Ammon's horn (tissue), 1 donor: ENCODE measurements at places on chromosomes 6 and 20.

DNA sequence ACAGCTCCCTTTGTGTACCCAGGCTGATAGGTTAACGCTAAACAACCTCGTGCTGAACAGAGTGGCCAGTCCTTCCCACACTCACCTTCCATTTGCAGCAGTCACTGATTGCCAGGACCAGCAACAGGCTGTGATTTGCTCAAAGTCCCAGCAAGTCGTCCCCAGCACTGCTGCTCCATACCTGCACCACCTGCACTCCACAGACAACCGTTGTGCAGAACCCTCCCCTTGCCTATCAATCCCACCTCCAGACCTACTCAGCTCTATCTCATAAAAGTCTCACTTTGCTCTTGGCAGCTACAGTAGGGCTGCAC lies 43.1 kb upstream of the SCML4 start:
- no peak for DNase-seq

- DNase-seq = no peak
Measured at GRCh38 chr6:134714113-134714512, 235.8 kb downstream of the ALDH8A1 start.

- DNase-seq = no peak
Measured at GRCh38 chr6:158381214-158381613, 68.9 kb downstream of the TULP4 start.

DNA sequence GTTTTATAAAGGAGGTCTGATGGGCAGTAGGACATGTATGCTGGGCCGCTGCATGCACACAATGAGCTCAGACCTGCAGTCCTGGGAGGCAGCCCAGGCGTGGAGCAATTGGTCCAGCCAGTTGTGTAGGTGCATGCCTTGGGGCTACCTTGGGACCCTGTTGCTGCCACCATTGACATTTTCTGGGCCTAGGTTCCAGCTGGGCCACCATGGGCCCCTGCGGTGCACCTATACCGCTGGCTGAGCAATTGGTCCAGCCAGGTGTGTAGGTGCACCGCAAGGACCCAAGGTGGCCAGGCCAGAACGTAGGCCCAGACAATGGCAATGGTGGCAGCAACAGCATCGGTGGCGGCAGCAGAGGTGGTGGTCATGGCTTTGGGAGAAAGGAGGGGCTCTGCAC lies 143.9 kb downstream of the PXDC1 start:
- DNase-seq = no peak

DNA sequence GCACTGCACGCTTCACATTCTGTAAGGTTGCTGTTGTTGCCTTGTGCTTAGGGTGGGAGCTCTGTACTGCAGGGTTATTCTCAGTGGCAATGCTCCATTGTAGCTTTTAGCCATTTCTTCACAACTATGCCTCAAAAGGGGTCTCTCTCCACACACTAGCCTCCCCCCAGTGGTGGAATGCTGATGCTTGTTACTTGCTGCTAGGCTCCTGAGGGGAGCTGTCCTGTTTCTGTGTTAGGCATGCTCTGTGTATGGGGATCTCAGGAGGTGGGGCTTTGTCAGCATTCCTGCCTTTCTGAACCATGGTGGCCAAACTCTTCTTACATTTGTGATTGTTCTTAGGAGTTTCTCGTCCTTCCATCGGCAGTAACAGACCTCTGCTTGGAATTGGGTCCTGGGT lies 18.8 kb downstream of the TMEM170B start:
- no peak for DNase-seq

DNA sequence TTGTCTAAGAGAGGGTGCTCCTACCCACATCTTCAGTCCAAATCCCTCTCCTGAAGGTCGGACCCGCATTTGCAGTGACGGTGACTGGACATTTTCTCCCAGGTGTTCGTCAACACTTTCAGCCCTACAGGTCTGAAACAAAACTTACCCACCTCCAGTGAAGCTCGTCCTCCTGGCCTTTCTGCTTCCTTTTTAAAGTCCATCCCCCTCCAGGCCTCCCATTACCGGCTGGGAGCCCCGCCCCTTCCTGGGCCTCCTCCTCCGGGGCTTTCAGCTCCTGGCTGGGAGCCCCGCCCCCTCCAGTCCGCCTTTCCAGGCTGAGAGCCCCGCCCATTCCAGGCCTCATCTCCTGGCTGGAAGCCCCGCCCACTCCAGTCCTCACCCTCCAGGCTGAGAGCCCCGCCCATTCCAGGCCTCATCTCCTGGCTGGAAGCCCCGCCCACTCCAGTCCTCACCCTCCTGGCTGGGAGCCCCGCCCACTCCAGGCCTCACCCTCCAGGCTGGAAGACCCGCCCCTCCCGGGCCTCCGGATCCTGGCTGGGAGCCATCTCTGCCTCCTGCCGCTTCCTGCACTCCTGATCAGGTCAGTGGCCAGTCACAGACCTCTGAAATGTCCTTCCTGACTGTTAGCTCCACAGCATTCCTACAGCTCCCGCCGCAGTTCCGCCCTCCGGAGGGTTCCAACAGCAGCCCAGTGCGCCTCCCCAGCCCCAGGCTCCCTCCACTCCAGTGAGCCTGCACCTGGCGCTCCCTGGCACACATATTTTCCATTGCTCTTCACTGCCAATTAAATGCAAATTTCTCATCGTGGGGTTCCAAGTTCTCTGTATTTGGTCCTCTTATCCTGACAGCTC lies 98.5 kb downstream of the LY86 start:
- no peak for DNase-seq

DNA sequence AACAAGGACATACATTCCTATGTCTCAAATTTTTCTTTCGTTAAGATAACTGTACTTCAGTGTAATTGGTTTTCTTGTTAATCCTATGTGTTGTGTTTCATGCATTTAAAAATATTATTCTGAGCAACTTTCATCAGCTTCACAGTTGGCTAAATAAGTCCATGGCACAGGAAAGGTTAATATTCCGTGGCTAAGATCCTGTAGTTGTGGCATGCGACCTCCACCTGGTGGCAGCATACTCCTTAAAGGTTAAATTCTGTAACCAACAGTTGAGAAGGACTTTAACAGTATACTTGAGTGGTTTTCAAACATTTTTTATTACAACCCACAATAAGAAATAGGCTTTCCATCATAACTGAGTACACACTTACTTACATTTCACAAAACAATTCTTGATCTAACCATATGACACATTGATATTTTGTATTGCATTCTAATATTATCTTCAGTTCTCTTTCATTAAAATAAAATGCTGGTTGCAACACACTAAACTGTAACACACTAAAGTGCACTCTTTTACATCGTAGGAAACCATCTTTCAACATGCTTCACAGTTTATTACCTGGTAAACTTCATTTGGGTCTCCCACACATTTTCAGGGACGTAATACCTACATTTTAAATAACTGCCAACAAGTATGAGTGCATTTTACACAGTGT lies 118.3 kb downstream of the SLX4IP start:
- peak; percentile 70 for DNase-seq

- peak; percentile 95 for DNase-seq
Measured at GRCh38 chr6:167683028-167683862, 143.5 kb upstream of the AFDN start.

DNA sequence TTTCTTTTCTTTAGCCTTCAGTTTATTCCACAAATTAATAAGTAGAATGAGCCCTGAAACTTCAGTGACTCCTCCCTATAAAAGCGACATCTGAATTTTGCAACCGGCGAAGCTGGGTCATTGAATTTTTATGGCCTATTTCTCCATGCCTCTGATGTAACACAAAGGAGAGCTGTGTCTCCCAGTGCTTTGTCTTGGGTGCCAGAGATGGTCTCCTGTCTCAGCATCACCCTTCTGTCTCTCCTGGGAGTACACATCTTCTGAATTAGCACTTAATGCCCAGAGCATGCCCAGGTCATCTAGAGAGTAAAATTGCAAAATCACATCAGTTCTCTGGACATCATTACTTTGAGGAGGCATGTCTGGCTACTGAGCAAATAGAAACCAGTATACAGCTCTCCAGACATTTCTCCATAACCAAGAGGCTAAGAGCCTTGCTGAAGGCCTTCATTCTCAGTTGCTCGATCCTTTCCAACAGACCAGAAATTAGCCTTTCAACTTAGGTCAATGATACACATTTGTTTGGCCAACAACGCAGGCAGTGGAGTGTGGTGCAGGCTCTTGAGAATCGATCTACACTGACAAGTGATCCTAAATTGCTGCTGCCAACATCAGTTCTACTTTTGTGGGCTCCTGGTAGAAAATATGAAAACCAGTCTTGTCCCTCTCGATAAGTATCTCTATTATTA lies 176.0 kb upstream of the FOXQ1 start:
- DNase-seq = no peak

- no peak for DNase-seq
Measured at GRCh38 chr6:77468939-77469338, 5.6 kb upstream of the HTR1B start.

DNA sequence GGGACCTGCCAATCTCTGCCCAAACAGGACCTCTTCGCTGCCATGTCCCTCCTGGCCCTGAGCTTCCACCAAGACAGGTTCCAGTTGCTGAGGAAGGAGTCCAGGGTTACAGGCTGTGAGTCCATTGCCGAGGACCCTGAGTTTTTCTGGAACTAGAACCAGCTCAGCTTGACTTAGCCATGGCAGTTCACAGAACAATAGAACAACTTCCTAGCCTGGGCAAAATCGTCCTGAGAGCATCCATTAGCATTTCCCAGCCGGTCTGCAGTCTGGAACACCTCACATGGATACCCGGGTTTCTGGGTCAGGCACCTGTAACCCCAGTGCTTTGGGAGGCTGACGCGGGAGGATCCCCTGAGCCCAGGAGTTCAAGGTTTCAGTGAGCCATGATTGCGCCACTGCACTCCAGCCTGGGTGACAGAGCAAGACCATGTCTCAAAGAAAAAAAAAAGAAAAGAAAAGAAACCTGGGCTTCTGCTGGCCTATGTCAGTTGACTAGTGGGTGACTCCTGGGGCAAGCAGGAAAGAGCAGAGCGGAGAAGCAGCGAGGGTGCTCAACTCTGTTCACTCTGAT lies 90.3 kb downstream of the TCP11 start:
- no peak for DNase-seq

- no peak for DNase-seq
Measured at GRCh38 chr6:87671555-87672029, 30.4 kb downstream of the AKIRIN2 start.

DNA sequence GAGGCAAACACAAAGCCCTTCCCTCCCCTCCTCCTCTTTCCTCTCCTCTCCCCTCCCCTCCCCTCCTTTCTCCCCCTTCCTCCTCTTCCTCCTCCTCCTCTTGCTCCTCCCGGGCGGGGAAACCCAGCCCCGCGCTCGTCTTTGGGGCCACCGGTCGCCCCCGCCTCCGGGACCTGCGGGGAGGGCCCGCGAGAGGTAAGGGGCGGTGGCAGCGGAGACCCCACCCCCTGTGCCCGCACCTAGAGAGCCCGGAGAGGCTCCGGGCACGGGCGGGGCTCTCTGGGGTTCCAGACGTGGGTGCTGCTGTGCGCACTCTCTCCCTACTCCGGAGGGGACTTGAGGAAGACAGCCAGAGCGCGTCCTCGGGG lies at the start of gene RIN2:
RIN2 (plus strand) TSS at position 126 of the 368 bp plus-strand sequence. CDS start 131,344 bp downstream, outside the sequence.
- DNase-seq = no peak

DNA sequence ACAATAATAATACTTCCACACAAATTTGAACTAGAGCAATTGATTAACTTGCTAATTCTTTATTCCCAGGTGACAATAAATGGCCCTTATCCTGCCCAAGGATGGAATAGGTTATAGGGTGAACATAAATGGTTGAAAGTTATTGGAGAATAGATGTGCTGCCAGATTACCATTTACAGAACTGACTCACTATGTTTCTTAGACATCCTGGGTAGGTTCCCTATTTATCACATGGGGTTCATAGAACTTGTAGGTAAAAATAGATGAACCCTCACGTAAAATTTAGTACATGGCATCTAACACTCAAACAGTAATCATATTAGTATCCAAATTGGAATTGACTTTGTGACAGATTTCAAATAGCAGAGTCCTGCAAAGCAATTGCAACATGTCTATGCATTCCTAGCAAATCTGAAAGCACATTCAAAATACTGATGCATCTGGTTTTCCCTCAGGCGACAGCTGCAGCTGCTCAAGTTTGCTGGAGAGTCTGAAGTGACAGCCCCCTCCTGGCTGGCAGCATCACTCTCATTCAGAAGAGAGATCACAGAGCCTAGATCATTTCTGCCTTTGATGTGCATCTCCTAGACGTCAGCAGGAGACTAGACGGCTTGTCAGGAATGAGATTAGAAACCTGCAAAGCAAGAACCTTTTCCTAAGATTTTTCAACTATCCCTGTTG lies 80.2 kb upstream of the RNF217 start:
- DNase-seq = peak; percentile 11

DNA sequence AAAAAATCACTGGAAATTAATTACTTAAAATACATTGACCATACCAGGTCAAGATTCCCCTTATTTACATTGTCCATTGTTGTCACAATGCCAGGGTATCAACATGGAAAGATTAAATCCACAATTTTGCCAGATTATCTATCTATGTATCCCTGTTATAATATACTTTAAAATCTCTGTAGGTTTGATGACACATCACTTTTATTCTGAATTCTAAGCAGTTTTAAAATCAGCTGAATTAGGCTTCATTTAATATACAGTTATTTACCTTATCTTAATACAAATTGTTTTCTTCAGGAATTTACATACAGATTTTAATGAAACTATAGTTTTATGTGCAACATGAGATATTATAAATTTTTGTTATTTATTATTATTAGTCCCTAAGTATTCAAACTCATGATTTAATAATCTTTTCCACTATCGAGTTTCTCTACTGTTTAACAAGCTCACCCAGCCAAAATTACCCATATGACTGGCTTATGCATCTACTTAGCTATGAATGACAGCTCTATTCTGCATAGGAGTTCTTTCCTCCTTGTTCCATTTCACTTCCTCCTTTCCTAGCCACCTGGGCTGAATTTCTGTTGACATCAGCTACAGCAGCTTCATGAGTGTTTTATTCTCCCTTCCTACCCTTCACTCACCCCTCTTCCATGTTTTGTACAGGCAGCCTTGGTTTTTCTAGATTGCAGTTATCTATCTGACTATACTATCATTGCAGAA lies 654.2 kb upstream of the MAP3K7 start:
- no peak for DNase-seq

- DNase-seq = no peak
Measured at GRCh38 chr6:168206186-168206585, 113.4 kb downstream of the DACT2 start.

- no peak for DNase-seq
Measured at GRCh38 chr6:117974914-117975627, 68.0 kb downstream of the SLC35F1 start.

DNA sequence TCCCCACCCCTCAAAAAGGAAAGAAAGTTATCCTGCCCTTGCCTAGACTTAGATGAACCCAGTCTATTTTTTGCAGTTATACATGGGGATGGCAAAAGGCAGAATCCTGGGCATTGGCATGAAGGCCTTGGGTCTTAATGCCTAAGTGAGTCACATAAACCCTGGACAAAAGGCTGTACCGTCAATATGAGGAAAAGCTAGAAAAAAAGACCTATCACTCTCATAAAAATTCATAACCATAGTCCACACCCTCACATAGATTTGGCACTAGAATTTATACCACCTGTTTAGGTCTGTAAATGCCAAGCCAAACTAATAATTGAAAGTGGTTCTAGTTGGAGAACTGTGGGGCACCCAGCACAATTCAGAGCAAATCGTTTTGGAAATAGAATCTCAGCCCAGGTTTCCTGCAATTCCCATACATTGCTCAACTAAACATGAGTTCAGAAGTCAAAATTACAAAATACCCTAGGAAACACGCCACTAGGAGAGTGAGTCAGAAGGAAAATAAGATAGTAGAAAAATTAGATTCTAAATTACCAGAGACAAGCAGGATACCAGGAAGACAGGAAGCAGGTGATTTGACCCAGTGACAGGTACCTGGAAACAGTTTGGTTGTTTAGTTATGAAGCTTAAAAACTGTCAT lies 70.4 kb upstream of the FUCA2 start:
- DNase-seq = no peak
